ENCODE measurements at places on chromosomes 4 and X.

- no peak for DNase-seq
Observed at GRCh38 chr4:183411291-183411861, 33.1 kb upstream of the CDKN2AIP start.

GRCh38 chrX:47577424-47577823 lies 4.8 kb upstream of the TIMP1 start:
- DNase-seq = no peak

DNA sequence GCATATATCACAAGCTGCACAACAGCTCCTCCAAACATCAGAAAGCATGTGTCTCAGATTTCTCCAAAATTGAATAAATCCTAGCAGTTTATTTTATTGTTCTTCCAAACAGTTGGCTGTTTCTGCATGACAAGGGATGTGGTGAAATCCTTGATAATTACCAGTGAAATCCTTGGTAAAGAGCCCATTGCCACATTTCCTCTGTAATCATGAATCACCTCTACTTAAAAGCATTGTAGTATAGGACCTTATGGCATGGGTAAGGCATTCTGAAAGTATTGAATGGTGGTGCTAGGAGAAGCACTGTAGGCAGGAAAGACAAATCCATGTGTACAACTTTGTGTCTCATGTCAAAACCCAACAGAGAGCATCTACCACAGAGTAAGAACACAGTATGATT lies 135.8 kb upstream of the NDST3 start:
- DNase-seq = no peak

DNA sequence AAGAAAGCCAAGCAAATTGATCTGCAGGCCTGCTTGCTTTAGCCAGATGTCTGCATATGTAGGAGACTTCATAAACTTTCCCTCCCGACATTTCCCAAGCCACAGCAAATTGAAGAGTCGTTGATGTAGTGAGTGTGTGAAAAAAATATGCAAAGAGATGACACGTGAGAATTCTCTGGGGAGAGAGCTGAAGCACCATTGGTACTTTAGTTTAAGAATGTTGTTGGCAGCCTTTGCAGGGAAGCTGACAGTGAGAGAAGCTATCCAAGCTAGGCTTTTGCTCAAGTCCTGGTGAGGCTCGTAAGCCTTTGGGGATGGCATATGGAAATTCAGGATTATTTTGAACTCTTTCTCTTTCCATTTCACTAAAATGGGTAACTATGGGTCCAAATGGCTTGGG lies 87.5 kb downstream of the GLRA2 start:
- DNase-seq = no peak

- DNase-seq = no peak
Observed at GRCh38 chr4:107996949-107997788, 7.5 kb downstream of the HADH start.
